ENCODE measurements at places on chromosomes 6 and 20. TPM values are rescaled to one million over a fixed set of nuclear protein-coding genes. Genes with fewer than 3 reads are reported as not detected.

DNA sequence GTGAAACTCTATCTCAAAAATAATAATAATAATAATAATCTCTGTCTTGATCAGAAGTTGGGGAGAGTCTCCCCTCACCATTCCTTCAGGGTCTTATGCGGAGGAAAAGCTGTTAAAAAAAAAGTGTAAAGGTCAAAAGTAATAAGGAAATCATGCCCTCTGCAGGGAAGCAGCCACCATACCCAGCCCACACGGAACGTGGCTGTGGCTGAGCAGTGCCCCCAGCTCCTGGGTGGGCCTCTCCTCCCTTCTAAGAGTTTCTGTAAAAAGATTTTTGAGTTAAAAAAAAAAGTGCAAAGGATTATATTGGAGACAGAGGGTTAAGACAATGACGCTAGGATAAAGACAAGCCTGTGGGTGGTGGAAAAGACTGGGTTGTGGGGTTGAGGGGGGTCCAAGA lies 29.3 kb upstream of the ITCH start:
- DNase-seq = no peak

Gene MYLK4
- total RNA-seq = 0.26 TPM

- peak; percentile 68 for DNase-seq
These were observed 380.0 kb downstream of the BTBD9 start for GRCh38 chr6:38259736-38260135.

- no peak for DNase-seq
These were observed 215.8 kb upstream of the SMLR1 start for GRCh38 chr6:130611366-130611765.

DNA sequence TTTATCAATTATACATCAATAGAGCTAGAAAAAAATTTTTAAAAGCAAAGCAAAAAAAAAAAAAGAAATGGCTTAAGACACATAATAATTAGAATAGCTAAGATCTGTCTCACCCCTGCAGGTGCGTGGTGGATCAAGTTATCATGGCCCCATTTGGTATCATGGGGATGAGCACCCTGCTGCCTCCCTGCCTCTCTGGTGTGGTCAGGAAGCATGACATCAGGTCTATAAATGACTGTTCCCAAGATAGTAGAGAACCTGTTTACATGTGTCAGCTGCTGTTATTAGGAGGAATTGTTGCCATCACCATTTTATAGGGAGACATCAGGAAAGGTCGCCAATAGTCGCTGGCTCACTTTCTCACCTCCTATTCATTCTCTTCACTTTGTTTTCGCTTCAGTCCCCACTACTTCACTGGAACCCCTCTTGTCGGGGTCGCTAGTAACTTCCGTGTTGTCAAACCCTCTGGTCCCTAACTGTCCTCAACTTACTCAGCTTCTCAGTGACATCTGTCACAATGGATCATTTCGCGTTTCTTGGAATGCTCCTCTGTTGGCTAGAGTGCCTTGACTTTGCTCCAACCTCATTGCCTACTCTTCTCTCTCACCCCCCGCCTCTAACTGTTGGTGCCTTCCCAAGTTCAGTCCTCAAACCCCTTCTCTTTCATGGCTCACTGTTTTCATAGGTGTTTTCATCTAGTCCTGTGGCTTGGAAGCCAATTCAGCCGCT lies 4.7 kb downstream of the DNTTIP1 start:
- no peak for DNase-seq

Gene OR2B6
- not detected for total RNA-seq

DNA sequence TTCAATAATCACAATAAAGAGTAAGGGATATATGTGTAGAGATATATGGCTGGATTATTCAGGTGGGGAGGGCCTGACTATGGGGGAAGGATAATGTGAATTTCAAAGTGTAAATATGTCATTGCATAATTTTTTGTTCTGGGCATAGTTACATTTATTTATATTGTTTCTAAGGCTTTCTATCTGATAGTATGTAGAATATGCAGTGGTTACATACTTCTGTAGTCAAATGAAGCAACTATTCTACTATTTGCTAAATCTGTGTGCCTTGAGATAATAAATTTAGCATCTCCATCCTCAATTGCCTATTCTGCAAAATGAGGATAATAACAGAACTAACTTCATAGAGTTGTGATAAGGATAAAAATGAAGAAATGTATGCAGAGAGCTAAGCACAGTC lies 359.2 kb downstream of the CDKAL1 start:
- DNase-seq = no peak

DNA sequence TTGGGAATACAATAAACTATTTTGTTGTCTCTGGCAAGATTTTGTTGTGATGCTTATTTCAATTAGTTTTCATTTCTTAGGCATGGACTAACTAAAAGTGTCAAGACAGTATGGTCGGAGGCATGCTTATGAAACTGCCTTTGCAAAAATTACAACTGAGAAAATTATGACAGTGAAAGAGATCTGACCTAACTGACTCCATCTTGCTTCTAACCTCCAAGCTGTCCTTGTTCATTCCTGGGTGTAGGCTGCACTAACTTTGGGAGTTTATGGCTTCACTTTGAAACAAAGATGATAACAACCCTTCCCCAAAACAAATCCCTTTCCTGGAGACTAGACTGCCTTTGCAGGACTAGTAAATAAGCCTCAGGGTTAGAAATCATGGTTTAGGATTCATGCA lies 4.1 kb upstream of the SHLD1 start:
- DNase-seq = no peak

DNA sequence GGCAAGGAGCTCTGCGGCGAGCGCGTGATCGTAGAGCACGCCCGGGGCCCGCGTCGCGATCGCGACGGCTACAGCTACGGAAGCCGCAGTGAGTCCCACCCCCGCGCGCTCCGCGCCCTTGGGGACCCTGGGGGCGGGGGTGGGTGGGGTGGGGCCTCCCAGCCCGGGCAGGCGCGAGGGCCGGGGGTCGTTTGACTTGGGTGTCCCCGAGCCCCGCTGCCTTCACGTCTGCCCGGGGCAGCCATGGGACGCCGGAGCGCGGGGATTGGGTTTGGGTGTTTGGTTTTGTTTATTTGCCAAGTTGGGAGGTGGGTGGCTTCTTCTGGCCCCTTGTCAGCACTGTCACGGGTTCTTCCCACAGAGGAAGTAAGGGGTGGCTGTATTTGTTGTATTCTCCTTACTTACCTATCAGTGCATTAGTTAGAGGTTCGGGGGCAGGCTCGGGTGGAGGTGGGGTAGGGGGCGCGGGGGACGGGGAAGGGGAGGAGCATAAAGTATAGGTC lies 777 bp downstream of the SRSF6 start:
- no peak for DNase-seq

GRCh38 chr20:19937651-19938420 lies 79.3 kb upstream of the NAA20 start:
- DNase-seq = no peak

DNA sequence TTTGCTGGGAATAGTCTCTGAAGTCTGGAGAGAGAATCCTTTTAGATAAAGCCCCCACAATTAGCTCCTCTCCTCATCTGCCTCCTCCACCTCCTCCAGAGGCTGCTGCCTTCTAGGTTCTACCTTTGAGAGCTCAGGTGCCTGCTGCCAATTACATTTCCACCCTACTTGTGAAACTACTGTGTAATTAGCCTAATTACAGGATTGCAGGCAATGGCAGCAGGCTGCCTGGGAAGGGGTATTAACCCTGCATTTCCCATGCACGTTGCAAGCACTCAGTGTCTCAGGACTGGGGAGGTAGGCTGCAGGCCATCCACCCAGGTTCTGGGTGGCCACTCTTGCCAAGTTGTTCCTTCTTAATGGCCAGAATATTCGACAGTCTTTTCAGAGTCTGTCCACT lies 215.6 kb upstream of the ZNF217 start:
- no peak for DNase-seq

GRCh38 chr6:135161411-135162395 lies 19.4 kb upstream of the MYB start:
- DNase-seq = no peak

All from LHCN-M2 (cell line).